ENCODE measurements at places on chromosomes 3 and 15.

- DNase-seq: no peak
Observed at GRCh38 chr3:168422843-168423242, 327.1 kb upstream of the GOLIM4 start.

GRCh38 chr3:12229896-12230295 lies 59.0 kb upstream of the PPARG start:
- DNase-seq: no peak

DNA sequence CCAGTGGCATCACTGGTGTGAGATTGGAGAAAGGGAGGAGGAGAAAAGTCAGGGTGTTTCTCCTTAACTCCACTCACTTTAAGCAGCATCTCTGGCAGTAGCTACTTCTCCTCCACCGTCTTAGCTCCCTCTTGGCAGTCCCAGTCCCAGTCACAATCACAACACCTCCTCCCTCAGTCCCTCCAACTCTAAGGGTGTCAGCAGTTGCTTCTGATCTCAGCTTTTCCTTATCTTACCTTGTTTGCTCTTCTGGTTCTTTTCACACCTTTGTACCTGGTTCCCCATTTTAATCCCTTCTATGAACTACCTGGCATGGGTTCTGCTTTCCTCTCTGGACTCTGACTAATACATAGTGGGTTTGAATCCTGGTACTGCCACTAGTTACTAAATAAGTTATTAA lies 188.3 kb upstream of the CTDSPL start:
- no peak for DNase-seq

DNA sequence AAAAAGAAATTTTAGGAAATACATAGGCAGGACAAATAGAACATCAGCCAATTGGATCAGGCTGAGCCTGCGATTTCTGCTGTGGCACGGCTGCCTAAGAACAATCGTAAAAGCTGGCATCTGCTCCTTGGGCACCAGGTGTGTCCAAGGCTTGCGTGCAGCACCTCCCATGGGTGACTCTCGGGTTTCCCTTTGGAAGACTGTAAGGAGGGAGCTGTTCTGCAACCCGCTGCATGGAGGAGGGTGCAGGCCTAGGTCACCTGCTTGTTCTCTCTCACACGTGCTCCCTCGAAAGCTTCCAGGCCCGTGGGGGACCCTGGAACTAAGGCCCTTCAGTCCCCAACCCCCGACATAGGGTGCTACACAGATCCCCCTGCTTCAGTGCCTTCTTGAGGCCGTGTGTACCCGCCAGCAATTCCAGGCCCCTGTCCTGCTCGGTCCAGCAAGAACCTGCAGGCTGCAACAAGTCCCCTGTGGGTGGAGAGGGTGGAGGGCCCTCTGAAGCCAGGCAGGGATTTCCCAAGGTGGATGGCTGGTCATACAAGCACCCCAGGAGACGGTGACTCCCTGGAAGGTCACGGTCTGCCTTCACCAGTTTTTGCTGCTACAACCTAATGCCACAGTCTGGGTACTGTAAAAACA lies 3.4 kb downstream of the GP9 start:
- no peak for DNase-seq

GRCh38 chr3:152557302-152557999 lies 277.5 kb upstream of the P2RY1 start:
- DNase-seq: no peak

DNA sequence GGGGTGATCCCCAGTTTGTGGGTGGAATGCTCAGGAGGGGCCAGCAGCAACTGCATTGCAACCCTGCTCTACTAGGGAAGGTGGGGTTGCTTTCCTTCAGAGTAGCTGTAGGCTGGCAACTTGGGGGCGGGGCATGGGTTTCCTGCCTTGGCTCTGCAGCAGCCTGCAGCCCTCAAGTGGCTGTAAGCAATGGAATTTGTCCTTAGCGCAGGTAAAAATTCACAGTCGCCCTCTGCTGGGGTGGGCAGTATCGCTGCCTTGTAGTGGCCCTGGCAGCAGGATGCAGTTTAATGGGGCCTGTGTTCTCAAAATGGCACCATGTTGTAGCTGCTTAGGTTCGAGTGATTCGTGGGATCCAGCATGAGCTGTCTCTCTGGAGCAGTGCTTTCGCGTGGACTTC lies 29.8 kb downstream of the STT3B start:
- peak; percentile 24 for DNase-seq

GRCh38 chr3:45993421-45994027 lies 2.1 kb downstream of the FYCO1 start:
- DNase-seq: peak; percentile 71

- peak; percentile 17 for DNase-seq
Observed at GRCh38 chr3:68972358-68972979, 40.1 kb upstream of the TAFA4 start.

DNA sequence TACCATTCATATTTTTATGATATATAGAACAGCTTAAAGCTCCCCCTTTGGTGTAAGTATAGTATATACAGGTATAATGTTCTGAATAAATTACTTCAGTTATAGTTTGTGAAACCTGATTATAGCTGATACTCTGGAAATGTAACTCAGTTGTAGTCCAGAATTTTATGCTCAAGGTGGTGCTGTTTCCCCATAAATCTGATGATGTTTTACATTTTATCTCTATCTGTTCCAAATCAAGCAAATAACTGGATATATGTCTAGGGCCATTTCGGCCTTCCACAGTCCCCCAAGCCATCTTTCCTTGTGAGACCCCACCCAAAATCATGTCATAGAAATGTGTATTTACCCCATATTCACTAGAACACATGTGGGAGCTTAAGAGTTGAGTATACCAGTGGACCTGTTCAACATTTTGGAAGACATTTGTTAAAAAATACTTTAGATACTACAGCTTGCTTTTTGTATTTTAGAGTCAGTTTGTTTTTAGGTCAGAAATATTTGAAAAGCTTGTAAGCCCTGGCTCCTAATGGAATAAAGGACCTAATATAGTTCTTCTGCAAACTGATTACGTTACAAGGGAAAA lies 107.1 kb downstream of the ATG7 start:
- DNase-seq: peak; percentile 24

GRCh38 chr3:72054976-72055375 lies 270.0 kb upstream of the PROK2 start:
- DNase-seq: no peak

DNA sequence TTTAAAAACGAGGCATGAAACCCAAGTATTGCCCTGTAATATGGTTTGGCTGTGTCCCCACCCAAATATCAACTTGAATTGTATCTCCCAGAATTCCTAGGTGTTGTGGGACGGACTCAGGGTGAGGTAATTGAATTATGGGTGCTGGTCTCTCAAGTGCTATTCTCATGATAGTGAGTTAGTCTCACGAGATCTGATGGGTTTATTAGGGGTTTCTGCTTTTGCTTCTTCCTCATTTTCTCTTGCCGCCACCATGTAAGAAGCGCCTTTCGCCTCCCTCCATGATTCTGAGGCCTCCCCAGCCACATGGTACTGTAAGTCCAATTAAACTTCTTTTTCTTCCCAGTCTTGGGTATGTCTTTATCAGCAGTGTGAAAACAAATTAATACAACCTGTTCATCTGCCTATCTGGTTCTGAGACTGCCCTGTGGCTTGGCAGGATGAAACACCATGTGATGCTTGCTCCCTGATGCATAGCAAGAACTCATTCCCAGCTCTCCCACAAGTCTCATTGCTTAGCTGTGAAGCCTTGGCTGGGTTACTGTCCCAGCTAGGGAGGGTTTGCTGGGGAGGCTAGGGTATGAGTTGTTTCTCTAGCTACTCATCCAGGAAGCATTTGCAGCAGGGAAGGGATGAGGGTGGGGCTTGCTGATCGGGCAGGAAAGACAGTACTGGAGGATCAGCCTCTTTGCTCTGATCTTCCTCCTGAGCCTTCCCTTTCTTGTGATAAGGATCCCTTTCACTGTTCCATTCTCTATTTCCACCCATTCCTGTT lies 3.7 kb upstream of the SQOR start:
- no peak for DNase-seq

DNA sequence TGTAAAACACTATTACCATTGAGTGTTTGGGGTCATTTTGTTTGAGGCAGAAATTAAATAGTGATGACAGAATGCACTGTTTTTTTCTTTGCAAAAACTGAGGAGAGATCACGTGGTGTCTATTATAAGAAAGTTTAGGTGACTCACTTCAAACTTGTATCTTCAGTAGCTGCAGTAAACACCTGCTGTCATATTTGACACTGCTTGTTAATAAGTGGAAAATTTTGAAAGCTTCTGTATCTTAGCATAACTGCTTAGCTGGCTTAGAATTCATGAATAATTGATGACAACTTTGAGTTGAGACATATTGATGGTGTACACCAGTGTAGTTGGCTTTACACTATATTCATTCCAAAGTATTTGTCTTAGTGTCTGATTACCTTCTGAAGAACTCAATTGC lies 29.7 kb upstream of the MDFIC2 start:
- no peak for DNase-seq

DNA sequence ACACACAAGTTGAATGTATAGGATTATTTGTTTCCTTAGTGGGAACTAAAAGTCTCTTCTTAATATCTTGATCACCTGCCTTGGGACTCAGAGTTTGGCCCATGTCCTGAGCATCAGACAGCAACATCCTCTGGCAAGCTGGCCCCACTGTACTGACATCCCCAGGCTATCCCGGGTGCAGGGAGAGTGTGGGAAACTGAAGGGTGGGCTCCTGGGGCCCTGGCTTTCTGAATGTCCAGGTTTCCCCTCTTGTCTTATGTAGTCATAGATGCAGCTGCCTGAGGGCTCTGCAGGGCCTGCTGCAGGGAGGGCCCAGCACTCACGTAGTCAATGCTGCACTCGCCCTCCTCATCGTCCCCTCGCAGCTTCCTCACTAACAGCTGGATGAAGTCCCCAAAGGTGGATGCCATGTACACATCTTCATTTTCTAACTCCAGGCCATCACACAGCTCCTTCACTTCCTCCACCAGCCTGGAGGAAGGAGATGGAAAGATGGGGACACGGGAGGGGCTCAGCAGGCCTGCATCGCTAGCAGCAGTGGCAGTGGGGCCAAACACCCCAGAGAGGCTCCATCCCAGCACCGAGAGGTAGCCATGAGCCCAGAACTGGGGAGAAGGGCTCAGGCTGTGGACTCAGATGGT lies 42.8 kb downstream of the ALDH1L1 start:
- no peak for DNase-seq

Data from CD4-positive, alpha-beta T cell treated with Interleukin-15 for 4 hours (primary cell).